ENCODE measurements at places on chromosomes 12 and 14. TPM values are rescaled to one million over a fixed set of nuclear protein-coding genes. Genes with fewer than 3 reads are reported as not detected.

DNA sequence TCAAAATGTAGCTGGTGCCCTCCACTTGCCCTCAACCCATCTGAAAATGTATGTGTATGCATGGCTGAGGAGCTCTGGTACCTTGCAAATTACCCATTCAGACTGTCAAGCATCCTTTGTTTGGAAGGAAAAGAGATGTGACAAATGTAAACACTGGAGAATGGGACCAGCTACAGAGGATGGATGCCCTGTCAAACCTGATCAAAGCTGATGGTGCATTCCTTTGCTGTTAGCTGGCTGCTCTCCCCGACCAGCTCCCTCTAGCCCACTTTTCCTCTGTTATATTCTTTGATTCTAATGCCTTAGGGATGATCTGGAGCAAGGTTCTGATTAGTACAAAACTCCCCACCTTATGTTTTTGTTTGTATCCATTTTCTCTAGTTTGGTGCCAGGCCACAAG, 310.3 kb downstream of the C12orf75 start:
- DNase-seq = no peak

GRCh38 chr14:73234586-73235394, 2.5 kb upstream of the PAPLN start:
- no peak for DNase-seq

DNA sequence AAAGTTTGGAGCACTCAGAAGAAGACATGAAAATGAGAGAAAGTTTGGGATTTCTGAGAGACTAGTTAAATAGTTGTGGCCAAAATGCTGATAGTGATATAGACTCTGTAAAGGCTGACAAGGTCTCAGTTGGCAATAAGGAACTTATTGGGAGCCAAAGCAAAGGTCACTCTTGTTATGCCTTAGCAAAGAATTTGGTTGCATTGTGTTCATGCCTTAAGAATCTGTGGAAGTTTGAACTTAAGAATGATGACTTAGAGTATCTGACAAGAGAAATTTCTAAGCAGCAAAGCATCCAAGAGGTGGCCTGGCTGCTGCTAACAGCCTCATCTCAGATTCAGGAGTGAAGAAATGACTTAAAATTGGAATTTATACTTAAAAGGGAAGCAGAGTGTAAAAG, 113.8 kb downstream of the PIK3C2G start:
- DNase-seq = no peak

The FERMT2 gene
- total RNA-seq = 203 TPM

The PMCH gene
- total RNA-seq = not detected

GRCh38 chr14:52269982-52270381, 2.5 kb downstream of the PTGDR start:
- no peak for DNase-seq

The MED6 gene
- total RNA-seq = 38.4 TPM

- DNase-seq = no peak
Observed at GRCh38 chr12:32166510-32166909, 59.9 kb downstream of the BICD1 start.

The INTS13 gene
- 23.1 TPM for total RNA-seq

- no peak for DNase-seq
Observed at GRCh38 chr12:97075934-97076630, 169.0 kb downstream of the NEDD1 start.

DNA sequence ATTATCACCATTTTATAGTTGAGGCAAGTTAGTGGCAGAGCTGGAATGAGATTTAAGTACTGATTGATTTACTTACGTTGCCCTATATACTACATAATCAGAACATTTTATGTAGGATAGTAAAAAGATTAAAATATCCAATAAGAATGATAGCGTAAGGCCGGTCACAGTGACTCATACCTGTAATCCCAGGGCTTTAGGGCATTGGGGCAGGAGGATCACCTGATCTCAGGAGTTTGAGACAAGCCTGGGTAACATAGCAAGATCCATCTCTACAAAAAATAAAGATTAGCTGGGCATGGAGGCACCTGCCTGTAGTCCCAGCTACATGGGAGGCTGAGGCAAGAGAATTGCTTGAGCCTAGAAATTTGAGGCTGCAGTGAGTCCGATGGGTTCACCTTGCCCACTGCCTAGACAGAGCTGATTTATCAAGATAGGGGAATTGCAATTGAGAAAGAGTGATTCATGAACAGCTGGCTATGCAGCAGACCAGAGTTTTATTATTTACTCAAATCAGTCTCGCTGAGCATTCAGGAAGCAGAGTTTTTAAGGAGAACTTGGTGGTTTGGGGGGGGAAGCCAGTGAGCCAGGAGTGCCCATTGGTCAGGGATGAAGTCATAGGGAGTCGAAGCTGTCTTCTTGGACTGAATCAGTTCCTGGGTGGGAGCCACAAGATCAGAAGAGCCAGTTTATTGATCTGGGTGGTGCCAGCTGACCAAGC, 24.7 kb upstream of the SGPP1 start:
- DNase-seq = no peak

The MFAP5 gene
- total RNA-seq = 36.7 TPM

DNA sequence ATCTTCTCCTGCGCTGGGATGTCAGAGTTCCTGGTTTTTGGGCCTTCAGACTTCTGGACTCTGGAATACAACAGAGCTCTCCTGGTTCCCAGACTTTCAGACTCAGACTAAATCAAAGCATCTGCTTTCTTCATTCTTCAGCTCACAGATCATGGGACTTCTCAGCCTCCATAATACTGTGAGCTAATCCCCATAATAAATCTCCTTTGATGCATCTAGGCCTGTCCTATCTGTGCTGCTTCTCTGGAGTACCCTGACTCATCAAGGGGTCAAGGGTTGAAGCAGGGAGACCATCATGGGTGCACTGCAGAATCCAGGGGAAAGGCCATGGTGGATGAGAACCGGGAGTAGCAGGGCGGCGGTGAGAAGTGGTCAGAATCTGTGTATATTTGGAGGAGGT, 1094.1 kb upstream of the TMEM132C start:
- no peak for DNase-seq

The CCDC184 gene
- 0.48 TPM for total RNA-seq

DNA sequence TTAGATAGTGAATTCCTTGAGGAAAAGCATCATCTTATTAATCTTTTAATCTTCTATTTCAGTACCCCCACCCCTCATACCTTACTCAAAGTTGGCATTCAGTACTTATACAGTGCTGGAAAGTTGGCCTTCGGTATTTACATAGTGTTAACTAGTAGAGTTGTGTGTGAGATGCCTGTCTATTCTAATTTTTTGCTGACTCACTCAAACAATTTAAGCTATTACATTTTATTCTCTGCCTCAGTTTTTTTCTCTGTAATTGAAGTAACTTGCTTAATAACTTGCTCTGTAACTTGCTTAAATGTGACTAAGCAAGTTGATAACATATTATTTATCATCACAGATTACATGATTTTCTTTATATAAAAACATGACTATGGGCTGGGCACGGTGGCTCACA, 20.3 kb downstream of the DNAL1 start:
- no peak for DNase-seq

The DDN gene
- not detected for total RNA-seq

DNA sequence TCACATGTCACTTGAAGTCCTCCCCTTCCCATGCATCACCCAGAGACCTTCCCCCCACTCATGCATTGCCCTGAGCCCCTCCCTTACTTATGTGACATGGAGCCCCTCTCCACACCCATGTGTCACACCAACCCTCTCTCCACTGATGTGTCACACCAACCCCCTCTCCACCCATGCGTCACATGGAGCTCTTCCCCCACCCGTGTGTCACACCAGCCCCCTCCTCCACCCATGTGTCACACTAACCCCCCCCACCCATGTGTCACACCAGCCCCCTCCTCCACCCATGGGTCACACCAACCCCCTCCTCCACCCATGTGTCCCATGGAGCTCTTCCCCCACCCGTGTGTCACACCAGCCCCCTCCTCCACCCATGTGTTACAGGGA, 30.4 kb downstream of the RTL1 start:
- DNase-seq = peak; percentile 15

The TCL1A gene
- total RNA-seq = not detected

GRCh38 chr14:33884916-33885315, 66.0 kb downstream of the EGLN3 start:
- DNase-seq = no peak

The RHOF gene
- 5.8 TPM for total RNA-seq

The LRRC10 gene
- total RNA-seq = not detected

- no peak for DNase-seq
Observed at GRCh38 chr14:22047115-22047514, 373.5 kb upstream of the OR4E1 start.

The RASSF9 gene
- 2.9 TPM for total RNA-seq

The CYP46A1 gene
- 1.6 TPM for total RNA-seq

The KRT5 gene
- total RNA-seq = 4.3 TPM

All from breast epithelium (tissue), 4 donors.